Activated CD8-positive, alpha-beta memory T cell treated with anti-CD3 and anti-CD28 coated beads, Interleukin-2, amount 50 U/mL, for 4 hours (primary cell): ENCODE measurements at places on chromosomes 6 and 20.

GRCh38 chr20:36543184-36544133 is 2.1 kb downstream of the MYL9 start:
- no peak for DNase-seq

- no peak for DNase-seq
Measured at GRCh38 chr6:40640599-40641227, 53.5 kb upstream of the LRFN2 start.

GRCh38 chr6:44105993-44106740 is 21.1 kb downstream of the MRPL14 start:
- no peak for DNase-seq

- DNase-seq: no peak
Measured at GRCh38 chr20:2138396-2138795, 36.8 kb downstream of the STK35 start.

DNA sequence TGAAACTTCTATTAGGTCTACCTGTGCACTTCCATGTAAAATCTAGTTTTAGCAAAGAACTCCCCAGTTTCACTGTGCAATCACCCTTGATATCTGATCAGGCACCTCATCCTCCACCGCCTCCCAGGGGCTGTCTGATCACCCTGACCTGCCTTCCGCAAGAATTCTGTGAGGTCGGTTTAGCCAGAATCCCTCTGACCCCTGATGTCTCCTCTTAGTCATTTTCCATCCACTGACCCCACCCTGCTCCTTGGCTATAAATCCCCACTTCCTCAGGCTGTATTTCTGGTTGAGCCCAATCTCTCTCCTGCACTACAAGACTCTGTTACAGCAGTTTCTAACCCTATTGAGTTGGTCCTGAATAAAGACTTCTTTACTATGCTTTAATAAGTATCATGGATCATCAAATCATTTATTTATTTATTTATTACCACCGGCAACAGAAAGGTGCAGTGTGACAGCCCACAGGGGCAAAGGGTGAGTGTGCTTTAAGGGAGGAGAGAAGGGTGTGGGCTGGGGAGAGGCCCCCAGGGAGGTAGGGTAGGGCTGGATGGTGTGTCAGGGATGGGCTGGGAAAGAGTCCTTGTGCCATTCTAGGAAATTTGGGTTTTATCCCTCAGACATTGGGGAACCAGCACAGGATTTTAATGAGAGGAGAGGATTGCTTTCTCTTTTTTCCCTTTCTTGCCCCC is 11.2 kb upstream of the SERPINB6 start:
- DNase-seq: no peak

- DNase-seq: no peak
Measured at GRCh38 chr6:167122827-167123657, at the start of gene CCR6. CCR6 (plus strand) TSS chr6:167123096; CDS start chr6:167136135, 13,039 bp downstream.

DNA sequence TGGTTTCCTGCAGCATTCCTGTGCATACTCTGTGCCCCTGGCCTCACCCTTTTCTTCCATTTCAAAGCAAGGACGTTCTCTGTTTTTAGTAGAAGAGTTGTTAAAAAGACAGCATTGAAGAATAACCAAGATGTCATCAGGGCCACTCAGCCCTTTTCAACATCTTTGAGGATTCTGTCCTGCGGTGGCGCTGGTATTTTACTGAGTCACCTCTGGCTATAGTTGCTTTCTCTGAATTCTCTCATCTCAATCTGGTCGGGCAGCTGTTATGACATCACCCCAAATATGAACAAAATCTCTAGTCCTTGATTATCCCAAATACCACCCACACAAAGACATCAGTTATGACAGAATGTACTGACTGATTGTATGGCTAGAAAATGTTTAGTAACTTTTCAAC is 204.2 kb downstream of the GRIK2 start:
- DNase-seq: no peak

DNA sequence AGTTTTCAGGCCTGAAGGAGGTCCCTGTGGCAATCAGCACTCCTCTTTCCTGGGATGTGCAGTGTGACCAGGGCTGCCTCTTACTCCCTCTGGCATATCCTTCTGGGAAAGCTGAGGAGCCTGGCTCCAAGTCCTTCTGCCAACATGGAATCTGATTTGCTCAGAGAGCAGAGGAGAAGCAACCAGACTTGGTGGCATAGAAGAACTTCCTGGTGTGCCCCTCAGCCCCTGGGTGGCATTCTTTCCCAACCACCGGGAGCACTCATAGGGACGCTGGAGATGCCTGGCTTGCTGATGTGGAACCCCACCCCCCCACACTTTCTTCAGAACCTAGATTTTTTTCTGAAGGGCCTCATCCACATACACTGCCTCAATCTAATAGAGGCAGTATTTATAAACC is 107.6 kb upstream of the TRAF3IP2 start:
- no peak for DNase-seq

GRCh38 chr6:14072084-14072483 is 45.5 kb upstream of the CD83 start:
- DNase-seq: no peak

GRCh38 chr6:104940893-104941728 is 15.8 kb upstream of the LIN28B start:
- peak; percentile 28 for DNase-seq

- no peak for DNase-seq
Measured at GRCh38 chr6:20791074-20791473, 256.8 kb downstream of the CDKAL1 start.

DNA sequence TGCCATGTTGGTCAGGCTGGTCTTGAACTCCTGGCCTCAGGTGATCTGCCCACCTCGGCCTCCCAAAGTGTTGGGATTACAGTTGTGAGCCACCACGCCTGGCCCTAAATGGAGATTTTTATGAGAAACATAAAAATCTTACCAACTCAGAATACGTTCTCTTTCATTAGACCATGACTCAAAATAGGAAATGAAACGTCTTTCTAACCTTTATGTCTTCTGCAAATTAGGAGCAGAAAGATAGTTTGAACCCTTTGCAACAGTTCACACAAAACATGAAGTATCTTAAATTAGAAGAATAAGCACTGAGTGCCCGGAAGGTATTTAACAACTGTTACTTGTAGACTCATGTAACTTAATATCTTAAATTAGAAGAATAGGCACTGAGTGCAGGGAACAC is 48.3 kb downstream of the AHI1 start:
- no peak for DNase-seq

DNA sequence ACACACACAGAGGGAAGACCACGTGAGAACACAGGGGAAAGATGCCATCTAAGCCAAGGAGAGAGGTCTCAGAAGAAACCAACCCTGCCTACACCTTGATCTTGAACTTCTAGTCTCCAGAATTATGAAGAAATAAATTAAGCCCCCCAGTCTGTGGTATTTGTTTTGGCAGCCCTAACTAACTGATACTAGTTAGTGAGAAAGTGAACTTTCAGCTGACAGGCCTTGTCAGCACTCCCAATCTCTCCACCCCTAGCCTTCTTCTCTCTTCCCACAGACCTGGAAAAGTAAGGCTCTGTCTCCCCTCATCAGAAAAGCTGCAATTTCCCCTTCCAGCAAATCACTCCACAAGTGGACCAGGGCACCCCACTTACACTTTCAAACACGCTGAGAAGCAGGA is 108.6 kb upstream of the CDYL start:
- no peak for DNase-seq
